ENCODE measurements at places on chromosomes 13 and 19. TPM values are rescaled to one million over a fixed set of nuclear protein-coding genes. Genes with fewer than 3 reads are reported as not detected.
A peak's percentile ranks its signal among the peaks of the same experiment; 100 is the strongest.

ZNF793 gene
- 22.9 TPM for polyA plus RNA-seq

DNA sequence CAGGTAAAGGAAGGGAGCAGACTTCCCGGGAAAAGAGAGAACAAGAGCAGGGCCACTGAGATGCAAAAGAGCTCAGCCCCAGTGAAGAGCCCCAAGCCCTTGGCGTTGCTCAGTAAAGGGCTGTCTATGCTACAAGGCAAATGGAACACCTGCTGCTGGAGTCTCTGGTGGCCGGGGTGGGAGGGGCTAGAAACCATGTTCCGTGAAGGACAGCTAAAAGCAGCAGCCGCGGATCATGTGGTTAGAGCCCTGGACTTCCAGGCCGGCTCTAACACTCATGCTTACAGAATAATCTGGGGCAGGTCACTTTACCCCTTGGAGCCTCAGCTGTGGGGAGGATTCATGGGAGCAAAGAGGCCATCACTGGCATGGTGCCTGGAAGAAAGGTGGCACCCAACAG, 17.8 kb downstream of the POU2F2 start:
- no peak for DNase-seq

DNA sequence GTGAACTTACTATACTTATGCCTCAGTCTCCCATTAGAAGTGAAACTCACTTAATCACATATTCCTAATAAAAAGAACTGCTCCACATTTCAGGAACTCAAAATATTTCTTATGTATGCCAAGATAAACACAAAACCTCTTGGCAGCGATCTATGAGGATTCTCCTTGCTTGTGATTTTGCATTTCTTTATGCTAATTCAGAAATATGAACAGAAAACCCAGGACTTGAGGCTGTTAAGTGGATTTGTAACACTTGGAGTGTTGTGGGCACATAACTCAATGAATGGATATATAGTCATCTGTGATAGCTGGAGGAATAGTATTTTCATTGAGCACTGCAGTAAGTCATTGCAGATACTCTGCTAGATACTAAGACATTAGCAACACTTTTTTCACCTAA, 5.6 kb upstream of the KATNAL1 start:
- DNase-seq, result no peak

ARHGAP45 gene
- 8.2 TPM for polyA plus RNA-seq

GRCh38 chr13:28056426-28056825, 44.0 kb downstream of the FLT3 start:
- DNase-seq, result no peak

DNA sequence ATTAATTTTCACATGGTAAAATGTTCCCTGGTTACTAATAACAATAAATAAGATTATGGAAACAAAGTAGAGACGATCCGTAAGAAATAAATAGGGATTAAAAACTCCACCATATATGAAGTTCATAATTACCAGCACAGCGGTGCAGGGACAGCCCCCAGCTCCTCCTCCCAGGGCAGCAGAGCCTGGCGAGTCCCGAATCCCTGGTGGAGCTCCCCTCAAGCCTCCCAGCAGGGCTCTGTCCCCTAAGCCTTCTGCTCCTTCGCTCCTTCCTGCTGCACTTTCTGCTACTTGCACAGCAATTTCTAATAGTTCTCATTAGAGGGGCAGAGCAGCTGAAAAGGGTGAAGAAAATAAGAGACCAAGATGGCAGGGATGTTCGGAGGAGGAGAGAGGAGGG, 43.6 kb downstream of the RASA3 start:
- no peak for DNase-seq

DNA sequence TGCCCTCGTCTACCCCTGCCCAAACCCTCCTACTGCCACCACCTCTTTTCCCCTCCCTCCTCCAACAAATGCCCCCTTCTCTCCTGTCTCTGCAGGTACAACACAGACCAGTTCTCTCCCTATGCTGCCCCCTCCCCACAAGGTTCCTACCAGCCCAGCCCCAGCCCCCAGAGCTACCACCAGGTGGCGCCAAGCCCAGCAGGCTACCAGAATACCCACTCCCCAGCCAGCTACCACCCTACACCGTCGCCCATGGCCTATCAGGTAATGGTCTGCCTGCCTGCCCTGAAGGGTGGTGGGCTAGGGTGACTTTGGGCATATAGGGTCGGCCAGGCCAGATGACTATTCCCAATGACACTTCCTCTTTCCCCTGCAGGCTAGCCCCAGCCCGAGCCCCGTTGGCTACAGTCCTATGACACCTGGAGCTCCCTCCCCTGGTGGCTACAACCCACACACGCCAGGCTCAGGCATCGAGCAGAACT, 6.5 kb upstream of the TIMM50 start:
- peak; percentile 16 for DNase-seq

DNA sequence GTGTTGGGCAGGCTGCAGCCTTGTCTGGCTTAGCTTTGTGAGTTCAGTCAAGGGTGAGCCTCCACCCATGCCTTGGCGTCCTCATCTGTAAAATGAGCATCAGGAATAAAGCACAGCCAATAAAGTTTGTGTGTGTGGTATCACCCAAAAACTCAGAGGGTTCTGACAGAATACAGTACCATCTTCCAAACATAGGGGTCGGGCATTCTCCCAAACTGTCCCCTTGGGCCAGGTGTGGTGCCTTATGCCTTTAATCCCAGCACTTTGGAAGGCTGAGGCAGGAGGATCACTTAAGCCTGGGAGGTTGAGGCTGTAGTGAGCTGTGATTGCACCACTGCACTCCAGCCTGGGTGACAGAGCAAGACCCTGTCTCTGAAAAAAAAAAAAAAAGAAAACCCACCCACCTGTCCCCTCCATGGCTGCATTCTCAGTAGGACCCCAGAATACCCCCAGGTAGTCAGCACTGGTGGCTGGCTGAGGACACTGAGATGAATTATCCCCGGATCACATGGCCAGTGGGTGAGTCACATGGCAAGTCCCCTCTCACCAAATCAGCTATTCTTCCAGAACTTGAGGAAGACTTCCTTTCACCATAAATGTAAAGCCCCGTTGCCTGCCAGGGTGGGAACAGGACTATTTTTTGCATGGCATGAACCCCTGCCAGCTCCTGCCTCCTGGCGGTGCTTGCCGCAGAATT, 18.6 kb downstream of the POP4 start:
- no peak for DNase-seq

- DNase-seq, result no peak
Observed at GRCh38 chr13:44840131-44840530, 149.1 kb downstream of the NUFIP1 start.

GRCh38 chr13:24905242-24905641, 141.3 kb downstream of the RNF17 start:
- no peak for DNase-seq

CEACAM7 gene
- polyA plus RNA-seq, result not detected

- no peak for DNase-seq
Observed at GRCh38 chr13:47671776-47672175, 329.3 kb downstream of the SUCLA2 start.

DNA sequence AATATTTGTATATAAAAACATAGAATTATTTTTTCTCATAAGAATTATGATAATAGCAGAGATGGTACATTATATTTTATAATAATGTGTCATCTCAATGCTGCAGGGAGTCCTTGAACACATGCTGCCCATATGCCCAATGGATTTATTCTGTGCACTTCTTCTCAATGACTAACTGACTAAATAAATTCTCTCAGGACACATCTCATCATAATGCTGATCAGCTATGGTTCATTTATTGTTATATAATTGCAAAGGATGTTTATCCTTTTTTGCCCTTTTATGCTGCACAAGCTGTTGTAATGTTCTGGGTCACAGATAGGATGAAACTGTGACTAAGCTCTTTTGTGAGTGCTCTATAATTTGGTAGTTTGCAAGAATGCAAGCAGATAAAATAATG, 1273.3 kb upstream of the ATXN8OS start:
- no peak for DNase-seq

All from left renal pelvis (tissue), 4 donors.